ENCODE measurements at places on chromosomes 16 and 17.

DNA sequence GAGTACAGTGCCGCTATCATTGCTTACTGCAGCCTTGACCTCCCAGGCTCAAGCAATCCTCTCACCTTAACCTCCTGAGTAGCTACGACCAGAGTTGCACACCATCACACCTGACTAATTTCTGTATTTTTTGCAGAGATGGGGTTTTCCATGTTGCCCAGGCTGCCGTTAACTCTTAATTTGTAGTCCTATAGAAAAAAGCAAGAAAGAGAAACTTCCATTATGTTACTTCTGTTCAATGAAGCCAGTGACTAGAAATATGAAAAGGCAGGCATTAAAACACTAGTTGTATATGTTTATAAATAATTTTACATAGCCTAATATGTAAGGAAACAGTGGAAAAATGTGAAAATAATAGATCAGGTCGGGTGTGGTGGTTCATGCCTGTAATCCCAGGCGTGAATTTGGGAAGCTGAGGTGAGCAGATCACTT lies 9.7 kb downstream of the RAD51C start:
- no peak for DNase-seq

GRCh38 chr17:29958947-29959657 lies 17.7 kb downstream of the EFCAB5 start:
- DNase-seq: no peak

GRCh38 chr16:17320009-17320408 lies 150.8 kb downstream of the XYLT1 start:
- DNase-seq: no peak

DNA sequence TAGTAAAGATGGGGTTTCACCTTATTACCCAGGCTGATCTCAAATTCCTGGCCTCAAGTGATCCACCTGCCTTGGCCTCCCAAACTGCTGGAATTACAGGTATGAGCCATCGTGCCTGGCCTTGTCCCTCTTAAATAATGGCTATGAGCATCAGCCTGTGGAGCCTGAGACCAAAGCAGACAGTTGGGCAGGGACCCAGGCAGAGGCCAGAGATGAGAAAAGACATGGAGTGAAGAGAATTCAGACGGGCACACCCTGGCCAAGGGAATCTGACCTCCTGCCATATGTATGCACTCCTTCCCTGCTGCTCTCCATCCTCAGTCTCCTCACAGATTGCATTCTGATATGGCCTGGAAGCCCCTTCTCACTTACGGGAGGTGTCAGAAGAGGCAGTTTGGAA lies 98.4 kb upstream of the DNAH9 start:
- DNase-seq: no peak

- no peak for DNase-seq
These were observed 20.6 kb upstream of the SLC35G3 start for GRCh38 chr17:35214631-35215273.

- DNase-seq: no peak
These were observed 16.6 kb upstream of the CYB5B start for GRCh38 chr16:69407702-69408323.

GRCh38 chr16:87469169-87469568 lies 23.7 kb downstream of the ZCCHC14 start:
- no peak for DNase-seq

GRCh38 chr16:9092978-9093344 lies 1.5 kb downstream of the HAPSTR1 start:
- DNase-seq: no peak

GRCh38 chr17:51813140-51813783 lies 345.3 kb downstream of the CA10 start:
- no peak for DNase-seq

DNA sequence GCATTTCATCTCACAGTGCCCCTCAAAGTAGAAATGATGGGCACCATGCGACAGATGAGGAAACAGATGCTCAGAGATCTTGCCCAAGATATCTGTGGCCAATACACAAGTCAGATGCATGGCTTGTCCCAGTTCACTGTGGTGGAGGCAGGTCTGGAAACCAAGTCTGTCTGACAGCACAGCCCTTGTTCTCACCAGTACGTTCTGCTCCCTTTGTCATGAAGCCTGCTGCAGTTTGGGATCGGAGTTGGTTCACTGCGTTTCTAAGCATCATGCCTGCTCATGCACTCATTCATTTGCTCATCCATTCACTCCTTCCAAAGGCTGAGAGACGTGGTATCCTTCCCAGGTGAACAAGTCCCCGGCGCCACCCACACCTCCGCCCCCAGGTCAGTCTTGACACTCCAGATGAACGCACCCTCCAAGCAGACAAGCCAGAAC lies 27.2 kb upstream of the MEAK7 start:
- DNase-seq: no peak

Measured in Ammon's horn (tissue), 1 donor.